ENCODE measurements at places on chromosomes 5 and 9. TPM values are rescaled to one million over a fixed set of nuclear protein-coding genes. Genes with fewer than 3 reads are reported as not detected.

The RAB3C gene
- total RNA-seq = not detected

The PCDHGA9 gene
- total RNA-seq = 4.1 TPM

The SPOCK1 gene
- total RNA-seq = 174 TPM

The AHRR gene
- total RNA-seq = 8.8 TPM

The PCDHGA8 gene
- 2.5 TPM for total RNA-seq

The GEMIN5 gene
- total RNA-seq = 28.1 TPM

The PCDHGB1 gene
- total RNA-seq = 3.1 TPM

The MPDZ gene
- 41.0 TPM for total RNA-seq

The TSLP gene
- 20.8 TPM for total RNA-seq

The SPINK13 gene
- total RNA-seq = not detected

The PCDHGA10 gene
- total RNA-seq = 22.2 TPM

The AGXT2 gene
- not detected for total RNA-seq

The TICAM2 gene
- total RNA-seq = 9.1 TPM

The ATG10 gene
- total RNA-seq = 8.8 TPM

The DNAI1 gene
- not detected for total RNA-seq

The FOXD4L5 gene
- under 0.01 TPM for total RNA-seq

All from fibroblast of the aortic adventitia (primary cell).